ENCODE measurements at places on chromosomes 7 and 10. TPM values are rescaled to one million over a fixed set of nuclear protein-coding genes. Genes with fewer than 3 reads are reported as not detected.

DNA sequence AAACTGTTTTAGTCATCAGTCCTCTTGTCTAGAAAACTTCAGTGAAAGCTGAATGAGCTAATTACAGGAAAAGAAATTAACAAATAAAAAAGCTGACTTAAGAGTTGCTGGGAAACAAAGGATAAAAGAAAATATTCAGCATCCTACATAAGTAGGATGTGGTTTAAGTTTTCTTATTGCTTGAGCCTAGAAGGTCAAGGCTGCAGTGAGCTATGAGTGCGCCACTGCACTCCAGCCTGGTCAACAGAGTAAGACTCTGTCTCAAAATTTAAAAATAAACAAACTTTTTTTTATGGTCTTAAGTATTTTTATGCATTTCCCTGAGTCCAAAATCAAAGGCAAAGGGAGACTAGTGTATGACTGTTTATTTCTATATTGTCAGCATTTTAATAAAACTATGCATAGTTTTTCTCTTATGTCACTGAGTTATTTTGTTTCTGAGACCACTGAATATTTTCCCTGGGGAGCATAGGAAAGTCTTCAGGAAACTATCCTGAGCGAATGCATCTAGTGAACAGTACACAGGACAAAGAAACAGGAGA is 40.0 kb upstream of the LRRN3 start:
- no peak for DNase-seq

DNA sequence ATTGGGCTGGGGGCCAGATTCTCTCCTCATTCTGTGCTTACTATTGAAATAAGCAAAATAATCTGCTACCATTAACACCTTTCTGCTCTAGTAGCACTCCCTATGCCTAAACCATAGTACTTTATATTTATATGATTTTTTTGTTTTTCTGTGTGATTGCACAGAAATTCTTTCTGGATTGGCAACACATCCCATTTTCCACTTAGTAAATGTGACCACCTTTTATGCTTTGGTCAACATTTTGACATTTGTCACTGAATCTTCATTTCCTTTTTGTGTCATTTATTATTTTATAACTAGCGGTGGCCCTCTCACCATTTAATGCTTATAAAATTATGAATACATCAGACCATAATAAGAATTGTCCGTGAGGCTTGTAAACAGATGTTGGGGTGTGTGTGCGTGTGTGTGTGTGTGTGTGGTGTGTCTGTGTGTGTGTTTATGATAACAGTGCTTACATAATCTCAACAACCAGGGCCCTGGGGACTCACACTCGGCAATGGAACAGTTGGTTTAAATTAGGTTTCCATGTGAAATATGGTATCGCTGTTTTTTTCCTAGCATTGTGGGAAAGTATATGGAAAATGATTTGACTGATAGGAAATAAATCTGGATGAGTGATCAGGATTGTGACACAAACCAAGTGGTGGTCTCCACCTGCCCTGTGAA is 138.9 kb downstream of the NOC3L start:
- no peak for DNase-seq

The CRYGN gene
- not detected for total RNA-seq

GRCh38 chr7:117178600-117178999 is 144.3 kb downstream of the WNT2 start:
- DNase-seq, result no peak

The AKR1E2 gene
- 16.3 TPM for total RNA-seq

All from glomerular endothelial cell (primary cell).